Activated T-helper 1 cell treated with anti-CD3 and anti-CD28 coated beads, Interleukin-12 subunit alpha, Interleukin-12 subunit beta, Interleukin-2, Interleukin-4 antibody, amounts not matched to agents 30 ng/mL and 10 ng/mL and 1 ng/mL, durations not matched to agents 14 hours and 24 hours and 36 hours (primary cell): ENCODE measurements at places on chromosomes 6 and 20. TPM values are rescaled to one million over a fixed set of nuclear protein-coding genes. Genes with fewer than 3 reads are reported as not detected.

- DNase-seq = peak; percentile 15
Observed at GRCh38 chr6:111871725-111872400, 1.4 kb downstream of the FYN start.

DNA sequence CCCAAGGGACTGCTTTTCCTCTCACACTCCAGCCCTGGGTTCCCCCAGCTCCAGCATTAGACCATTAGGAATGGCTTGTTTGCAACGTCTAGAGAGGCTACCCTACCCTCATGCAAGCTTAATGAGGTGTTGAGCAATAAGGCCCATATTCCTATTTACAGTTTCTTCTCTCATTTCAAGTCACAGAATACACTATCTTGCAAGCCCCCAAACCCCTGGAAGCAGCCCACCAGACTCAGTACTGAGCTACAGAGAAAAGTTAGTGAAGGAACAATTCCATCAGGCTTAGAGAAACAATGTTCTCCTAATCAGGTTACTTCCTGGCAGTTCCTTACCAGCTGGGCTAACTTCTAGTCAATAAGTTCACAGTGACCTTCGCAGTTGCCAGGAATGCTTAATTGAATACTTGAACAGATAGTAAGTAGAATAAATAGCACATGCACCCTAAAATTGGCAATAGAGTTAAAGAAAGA lies 606.5 kb upstream of the NOX3 start:
- DNase-seq = no peak

- no peak for DNase-seq
Observed at GRCh38 chr6:22789315-22789714, 219.9 kb downstream of the HDGFL1 start.

DNA sequence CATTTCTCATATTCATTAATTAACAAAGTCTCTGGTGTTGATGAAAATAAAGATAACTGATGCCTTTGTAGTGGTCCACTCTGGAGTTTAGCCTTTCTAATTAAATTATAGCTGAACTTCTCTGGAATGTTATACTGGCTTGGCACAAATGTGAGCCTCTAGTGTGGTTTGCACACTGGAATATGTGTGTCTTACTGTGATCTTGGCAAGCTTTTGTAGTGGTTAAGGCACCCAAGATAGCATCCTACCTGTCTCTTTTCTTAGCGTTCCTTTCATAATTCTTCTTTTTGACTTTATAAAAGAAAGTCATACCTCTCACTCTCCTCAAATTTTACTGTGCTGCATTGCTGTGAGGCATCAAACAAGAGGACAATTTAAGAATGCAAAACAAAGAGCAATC lies 107.4 kb downstream of the UTRN start:
- DNase-seq = no peak

- DNase-seq = no peak
Observed at GRCh38 chr6:133644548-133644891, 244.4 kb upstream of the TCF21 start.

DNA sequence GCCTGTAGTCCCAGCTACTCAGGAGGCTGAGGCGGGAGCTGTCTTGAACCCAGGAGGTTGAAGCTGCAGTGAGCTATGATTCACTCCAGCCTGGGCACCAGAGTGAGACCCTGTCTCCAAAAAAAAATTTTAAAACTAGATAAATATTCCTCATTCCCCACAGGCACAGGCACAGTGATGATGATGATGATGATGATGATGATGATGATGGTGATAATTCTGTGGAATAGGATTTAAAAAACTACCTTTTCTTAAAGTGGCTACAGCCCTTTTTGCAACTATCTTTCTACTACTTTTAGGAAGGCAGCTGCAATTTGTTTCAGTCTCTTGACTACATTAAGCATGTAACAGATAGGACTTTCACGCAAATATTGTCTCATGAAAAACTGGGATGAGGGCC lies 76.6 kb upstream of the SCAF8 start:
- DNase-seq = no peak

- DNase-seq = no peak
Observed at GRCh38 chr6:133644892-133645619, 243.9 kb upstream of the TCF21 start.

DNA sequence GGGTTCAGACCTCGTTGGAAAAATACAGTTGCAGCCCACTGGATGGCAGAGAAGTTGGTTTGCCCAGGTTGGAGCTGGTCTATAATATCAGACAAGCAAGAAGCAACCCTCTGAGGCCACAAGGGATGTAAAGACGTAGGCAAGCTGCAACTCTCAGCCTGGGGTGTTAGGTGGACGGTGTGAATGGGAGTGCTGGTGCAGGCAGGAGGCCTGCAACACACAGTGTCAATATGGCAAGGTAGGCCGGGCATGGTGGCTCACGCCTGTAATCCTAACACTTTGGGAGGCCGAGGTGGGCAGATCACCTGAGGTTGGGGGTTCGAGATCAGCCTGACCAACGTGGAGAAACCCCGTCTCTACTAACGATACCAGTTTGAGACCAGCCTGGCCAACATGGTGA lies 10.5 kb downstream of the VPS16 start:
- DNase-seq = no peak

DNA sequence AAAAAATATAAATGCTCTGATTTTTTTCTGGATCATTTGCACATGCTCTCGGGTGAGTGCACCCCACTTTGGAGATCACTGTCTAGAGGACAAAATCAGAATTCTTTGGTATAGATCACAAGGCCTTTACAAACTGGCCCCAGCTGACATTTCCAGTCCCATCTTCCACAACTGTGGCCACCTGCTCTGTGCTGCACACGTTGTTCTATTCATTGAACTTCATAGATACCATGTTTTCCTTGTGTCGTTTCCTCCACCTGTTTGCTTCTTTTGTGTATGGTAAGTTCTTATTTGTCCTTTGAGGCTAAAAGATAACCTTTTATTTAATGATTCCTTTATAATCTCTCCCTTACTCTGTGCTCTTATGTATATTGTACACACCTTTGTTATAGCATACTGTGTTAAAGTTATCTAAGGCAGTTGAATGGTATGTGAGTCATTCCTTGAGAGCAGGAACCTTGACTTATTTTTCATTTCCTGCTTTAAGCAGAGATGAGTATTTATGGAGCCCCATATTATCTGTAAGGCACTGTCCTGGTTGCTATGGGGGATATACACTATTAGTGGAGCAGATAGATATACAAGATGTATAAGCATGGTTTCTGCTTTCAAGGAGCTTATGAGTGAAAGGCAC lies 12.0 kb upstream of the SLC17A5 start:
- DNase-seq = no peak

DNA sequence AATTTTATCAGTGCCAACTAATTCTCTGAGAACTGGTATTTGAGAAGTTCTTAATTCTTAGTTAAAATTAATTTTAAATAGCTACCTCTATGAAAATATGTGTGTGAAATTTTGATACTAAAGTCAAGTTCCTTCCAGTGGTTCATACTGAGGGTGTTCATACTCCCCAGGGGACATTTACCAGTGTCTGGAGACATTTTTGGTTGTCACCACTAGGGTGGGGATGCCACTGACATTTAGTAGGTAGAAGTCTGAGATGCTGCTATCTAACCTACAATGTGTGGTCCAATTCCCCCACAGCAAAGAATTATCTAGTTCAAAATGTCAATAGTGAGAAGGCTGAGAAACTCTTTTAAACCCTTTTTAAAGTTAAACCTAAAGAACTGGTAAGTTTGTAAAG lies 463.8 kb downstream of the ADGRB3 start:
- DNase-seq = no peak

- no peak for DNase-seq
Observed at GRCh38 chr20:32792731-32793458, 26.9 kb upstream of the MAPRE1 start.

GRCh38 chr6:119289651-119290050 lies 59.9 kb downstream of the MAN1A1 start:
- no peak for DNase-seq

- no peak for DNase-seq
Observed at GRCh38 chr6:5219011-5219691, 41.6 kb downstream of the LYRM4 start.

GRCh38 chr20:53898556-53898931 lies 171.8 kb downstream of the BCAS1 start:
- no peak for DNase-seq

- DNase-seq = no peak
Observed at GRCh38 chr6:164478426-164478825, 831.0 kb downstream of the C6orf118 start.

DNA sequence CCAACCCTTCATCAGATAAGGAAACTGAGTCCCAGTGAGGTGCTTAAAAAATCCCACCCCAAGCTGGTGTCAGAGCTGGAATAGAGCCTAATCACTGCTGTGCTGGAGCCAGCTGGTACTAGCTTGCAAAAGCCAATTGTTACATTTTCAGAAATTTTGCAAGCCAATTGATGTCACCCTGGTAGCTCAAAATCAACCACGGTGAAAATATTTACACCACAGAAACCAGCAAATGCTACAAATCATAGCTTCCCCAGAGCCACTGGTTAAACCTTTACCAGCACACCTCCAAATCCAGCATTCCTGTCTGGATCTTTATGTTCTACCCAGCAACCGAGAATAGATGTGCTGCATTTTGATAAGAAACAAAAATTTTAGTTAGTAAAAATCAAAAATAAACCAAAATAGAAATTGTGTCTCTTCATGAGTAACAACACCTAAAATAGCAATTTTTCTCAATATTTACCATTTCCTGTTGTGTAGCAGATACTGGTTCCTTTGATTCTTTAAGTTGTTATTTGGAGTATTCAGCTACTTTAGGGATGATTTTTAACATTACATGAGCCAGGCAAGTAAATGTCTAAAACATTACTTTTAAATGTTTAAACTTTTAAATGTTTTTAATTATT lies 7.2 kb upstream of the LCA5 start:
- DNase-seq = no peak

DNA sequence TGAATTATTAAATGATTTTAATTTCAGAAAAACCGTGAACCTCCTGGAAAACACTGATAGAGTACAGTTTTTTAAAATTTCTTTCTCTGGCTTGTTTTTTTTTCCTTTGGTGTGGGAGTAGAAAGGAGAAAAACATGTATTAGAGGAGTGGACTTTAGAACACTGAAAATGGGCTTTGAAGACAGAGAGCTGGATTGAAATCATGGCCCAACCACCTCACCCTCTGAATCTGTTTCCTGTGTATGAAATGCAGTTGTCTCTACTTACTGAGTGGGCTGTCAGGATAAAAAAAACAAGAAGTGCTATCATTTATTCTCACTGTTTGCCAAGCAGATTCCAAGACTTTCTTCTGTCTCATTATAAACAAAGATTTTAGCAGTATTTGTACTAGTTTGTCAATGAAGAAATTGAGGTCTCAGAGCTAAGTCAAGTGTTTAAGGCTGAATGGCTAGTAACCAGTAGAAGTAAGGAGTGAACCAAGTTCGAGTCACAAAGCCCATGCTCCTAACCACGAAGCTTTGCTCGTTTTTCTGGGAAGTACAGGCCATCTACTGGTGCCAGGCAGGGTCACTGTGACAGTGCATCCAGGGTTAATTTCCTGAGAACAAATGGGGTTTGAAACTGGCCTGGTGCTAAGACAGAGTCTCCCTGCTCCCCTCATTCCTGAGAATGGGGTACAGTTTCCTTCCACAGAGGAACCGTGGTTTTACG lies 256.4 kb downstream of the TMEM242 start:
- no peak for DNase-seq

GRCh38 chr6:101876431-101876830 lies 482.9 kb downstream of the GRIK2 start:
- no peak for DNase-seq

DNA sequence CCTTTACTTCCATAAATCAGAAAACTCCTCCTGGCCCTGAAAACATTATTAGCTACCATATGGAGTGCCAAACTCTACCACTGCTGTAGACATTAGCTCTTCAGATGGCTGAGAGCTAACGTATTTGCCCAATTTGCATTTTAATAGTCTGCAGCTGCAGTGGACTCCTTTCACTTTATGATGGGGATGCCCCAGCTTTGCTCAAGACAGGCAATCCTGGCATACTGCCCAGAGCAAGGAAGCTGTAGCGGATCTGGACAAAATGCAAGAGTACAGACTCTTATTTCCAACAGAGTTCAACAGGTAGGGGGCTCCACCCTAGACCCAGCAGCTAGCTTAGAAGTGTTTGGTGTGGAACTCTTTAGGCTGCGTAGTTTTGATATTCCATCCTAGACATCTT lies 246.7 kb downstream of the FOXC1 start:
- DNase-seq = no peak

DNA sequence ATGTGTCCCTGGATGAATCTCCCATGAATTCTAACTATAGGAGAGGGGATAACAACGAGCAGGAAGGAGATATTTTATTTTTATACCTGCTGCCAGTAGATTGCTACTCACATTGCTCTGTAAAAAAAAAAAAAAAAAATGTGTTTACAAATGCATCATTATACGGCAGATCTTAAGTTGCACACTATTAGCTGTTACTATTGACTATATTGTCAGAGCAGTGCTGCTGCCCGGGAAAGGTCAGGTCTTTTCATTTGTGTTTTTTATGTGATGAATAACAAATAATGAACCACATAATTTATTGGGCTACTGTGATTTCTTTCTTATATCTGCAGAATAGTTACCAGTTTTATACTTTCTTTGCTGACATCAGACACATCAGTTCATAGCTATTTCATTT lies 393.3 kb downstream of the C6orf118 start:
- DNase-seq = no peak

DNA sequence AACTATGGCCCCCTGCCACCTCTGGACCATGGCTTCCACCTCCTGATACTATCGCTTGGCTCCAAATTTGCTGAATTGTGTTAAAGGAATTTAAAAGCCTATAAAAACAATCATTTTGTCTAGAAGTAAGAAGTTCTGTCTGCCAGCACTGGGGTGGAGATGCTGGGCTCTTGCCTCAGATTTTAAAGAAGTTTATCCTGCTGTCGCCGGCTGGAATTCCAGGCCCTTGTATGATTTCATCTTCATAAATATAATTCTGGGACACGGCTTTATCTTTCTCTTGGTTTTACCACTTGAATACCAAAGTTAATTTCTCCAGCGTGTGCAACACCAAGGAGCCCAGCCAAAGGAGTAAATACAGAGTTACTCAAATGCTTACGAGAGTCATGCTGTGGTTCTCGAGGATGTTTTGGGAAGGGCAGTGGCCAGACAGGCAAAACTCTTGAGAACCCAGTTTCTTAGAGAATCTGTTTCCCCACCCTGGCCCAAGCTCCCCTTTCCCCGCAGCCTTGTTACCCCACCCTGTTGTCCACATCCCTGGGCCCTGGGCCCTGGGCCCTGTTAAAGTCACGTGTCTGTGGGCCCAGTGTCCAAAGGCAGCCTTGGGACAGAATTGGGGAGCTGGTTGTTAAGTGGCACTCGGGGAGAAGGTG lies 31.9 kb downstream of the C6orf89 start:
- DNase-seq = no peak

GRCh38 chr6:142738035-142738396 lies 207.0 kb downstream of the HIVEP2 start:
- no peak for DNase-seq

GRCh38 chr6:50829898-50830444 lies 11.3 kb downstream of the TFAP2B start:
- DNase-seq = no peak

GRCh38 chr6:109235481-109236038 lies 140.3 kb downstream of the CEP57L1 start:
- DNase-seq = no peak

Gene TIAM2
- total RNA-seq = 90.4 and 95.6 TPM in 2 replicates

Gene SLC4A11
- 3.2 and 3.3 TPM in 2 replicates for total RNA-seq

Gene HLA-DPA1
- 61.0 and 66.7 TPM in 2 replicates for total RNA-seq

Gene BCAS1
- total RNA-seq = not detected in 2 replicates

Gene BPIFA1
- not detected in 2 replicates for total RNA-seq

Gene DZANK1
- total RNA-seq = 1.1 and 1.8 TPM in 2 replicates

Gene RBM24
- total RNA-seq = not detected in 2 replicates

Gene TMC2
- not detected in 2 replicates for total RNA-seq

Gene LTB
- total RNA-seq = 270 and 277 TPM in 2 replicates

Gene MEP1A
- not detected in 2 replicates for total RNA-seq

Gene PRSS16
- 0.13 and 0.98 TPM in 2 replicates for total RNA-seq
